ENCODE measurements at places on chromosomes 1 and 21.
A peak's percentile ranks its signal among the peaks of the same experiment; 100 is the strongest.

DNA sequence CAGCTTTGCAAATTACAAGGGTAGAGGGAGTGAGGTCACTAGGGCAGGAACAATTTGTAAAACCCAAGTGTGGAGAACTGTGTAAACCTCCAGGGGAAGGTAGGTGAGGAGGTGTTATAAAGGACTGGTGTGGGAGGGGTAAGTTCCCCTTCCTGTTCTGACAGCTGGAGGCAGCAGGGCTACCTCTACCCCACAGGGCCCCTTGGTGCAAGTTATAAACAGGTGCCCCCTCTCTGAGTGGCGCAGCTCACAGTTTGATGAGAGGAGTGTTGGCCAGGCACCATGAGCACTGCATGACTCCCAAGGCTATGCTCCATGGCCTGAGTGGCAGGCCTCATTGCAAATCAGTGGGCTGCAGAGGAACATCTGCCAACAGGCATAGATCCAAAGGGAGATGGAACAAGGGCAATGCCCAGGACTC is 41.0 kb downstream of the MFSD2A start:
- no peak for DNase-seq

DNA sequence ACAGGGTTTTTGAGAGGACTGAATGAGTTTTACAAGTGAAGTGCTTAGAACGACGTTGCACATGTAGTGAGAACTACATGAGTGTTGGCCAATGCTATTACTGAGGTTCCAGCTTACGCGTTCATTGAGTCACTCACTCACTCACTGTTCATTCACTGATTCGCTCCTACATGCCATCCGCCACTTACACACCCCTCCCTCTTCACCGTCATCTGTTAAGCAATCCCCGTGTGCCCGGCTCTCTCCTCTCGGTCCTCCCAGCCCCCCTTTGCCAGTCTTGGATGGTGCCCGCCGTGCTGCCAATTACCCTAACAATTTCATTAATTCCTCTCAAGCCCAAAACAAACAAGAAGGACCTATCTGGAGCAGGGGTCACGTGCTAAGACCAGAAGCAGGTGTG is 27.3 kb upstream of the EPHA2 start:
- no peak for DNase-seq

- DNase-seq = no peak
Measured at GRCh38 chr1:209727785-209728184, 23.1 kb downstream of the HSD11B1 start.

DNA sequence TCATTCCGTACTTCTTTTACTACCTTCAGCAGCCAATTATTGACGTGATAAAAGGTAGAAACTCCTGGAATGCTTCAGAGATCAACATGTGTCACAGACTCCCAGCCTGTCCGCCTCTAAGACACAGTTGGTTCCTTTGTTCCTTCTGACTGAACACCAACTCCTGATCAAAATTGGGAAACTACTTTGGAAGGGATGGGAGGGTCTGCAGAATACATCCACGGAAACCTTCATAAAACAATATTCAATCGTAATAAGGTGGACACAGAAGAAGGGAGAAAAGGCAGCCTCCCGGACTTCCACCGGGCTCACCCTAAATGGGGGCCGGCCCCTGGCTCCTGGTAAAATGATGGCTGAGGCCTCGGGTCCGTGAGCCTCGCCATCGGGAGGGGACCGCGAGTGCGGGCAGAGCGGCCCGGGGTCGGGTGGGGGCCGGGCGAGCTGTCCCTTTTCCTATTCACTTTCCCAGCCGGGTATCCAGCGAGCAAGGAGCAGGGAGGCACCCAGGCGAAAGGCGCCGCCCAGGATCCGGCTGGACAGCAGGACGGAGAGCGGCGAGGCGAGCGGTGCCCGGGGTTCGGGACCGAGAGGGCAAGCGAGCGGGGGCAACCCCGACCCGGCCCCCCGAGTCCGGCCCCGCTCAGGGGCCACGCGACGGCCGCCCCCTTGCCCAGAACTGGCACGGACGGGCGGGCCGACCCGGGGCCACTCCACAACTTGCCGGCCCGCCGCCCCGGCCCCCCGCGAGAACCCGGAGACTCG is 805 bp downstream of the NRIP1 start:
- DNase-seq = no peak

DNA sequence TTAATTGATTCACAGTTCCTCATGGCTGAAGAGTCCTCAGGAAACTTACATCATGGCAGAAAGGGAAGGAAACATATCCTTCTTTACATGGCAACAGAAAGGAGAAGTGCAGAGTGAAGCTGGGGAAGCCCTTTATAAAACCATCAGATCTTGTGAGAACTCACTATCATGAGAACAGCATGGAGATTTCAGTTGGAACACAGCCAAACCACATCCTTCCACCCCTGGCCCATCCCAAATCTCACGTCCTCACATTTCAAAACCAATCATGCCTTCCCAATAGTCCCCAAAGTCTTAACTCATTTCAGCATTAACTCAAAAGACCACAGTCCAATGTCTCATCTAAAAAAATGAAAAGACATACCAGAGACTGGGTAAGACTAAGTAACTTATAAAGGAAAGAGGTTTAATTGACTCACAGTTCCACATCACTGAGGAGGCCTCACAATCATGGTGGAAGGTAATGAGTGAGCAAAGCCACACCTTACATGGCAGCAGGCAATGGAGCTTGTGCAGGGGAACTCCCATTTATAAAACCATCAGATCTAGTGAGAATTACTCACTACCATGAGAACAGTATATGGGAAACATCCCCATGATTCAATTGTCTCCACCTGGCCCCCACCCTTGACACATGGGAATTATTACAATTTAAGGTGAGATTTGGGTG is 105.2 kb downstream of the MRPL39 start:
- DNase-seq = no peak

DNA sequence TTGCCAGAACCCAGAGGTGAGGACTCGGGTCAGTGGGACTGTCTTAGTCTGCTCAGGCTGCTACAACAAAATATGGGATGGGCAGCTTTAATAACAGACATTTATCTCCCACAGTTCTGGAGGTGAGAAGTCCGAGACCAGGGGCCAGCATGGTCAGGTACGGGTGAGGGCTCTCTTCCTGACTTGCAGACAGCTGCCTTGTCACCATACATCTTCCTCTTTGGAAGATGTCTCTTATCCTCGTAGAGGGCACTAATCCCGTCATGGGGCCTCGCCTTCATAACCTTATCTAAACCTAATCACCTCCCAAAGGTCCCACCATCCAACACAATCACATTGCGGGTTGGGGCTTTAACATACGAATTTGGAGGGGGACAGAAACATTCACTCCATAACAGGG is 51.9 kb downstream of the GLUL start:
- no peak for DNase-seq

DNA sequence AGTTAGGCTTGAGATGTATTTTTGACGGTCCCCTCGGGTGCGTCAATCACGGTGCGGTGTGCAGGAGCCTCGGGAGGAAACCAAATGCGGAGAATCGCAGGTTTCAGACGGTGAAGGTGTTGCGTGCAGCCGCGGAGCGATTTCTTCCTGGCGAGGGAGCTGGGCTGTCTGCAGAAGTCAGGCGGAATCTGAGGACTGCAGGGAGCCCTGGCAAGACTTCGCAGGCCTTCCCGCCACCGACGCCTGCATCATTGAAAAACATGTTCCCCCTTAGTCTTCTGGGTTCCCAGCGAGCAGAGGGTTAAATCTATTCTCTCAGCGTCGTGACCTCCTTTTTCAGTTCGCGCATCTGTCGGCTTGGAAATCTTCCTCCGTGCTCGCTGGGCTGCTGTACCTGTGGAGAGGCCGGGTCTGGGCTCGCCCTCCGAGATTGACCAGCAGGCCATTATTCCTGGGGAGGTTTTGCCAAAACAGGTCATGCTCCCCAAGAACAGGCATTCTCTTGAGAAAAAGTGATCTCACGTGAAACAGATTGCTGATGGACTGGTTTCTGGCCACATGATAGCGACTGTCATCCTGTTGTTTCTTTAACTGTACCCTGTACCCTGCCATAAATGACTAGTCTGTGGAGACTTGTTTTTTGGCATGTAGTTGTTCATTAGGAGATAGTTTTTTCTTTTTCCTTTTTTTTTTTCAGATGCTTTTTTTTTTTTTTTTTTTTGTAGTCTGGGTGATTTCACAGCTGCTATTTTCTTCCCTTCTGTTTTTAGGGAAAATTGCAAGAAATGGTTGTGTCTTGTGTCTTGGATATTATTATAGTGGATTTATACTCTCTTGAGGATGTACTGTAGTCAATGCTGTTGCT is 894 bp downstream of the EPB41 start:
- DNase-seq = peak; percentile 31

- no peak for DNase-seq
Measured at GRCh38 chr21:29613021-29613420, 314.3 kb downstream of the BACH1 start.

DNA sequence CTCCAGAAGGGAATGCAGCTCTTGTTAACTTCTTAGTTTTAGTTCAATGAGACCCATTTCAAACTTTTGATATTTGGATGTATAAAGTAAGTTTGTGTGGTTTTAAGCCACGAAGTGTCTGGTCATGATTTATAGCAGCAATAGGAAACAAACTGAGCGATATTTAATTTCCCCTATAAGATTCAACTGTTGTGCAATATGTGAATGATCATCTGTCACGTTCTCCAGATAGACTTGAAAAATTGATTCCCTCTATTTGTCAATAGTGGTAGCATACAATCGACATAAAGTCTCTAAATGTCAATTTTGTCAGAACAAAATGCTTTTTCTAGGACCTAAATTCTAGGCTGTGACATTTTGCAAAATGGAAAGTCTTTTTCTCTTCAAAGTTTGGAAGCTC is 240.1 kb downstream of the KCTD3 start:
- DNase-seq = no peak

- no peak for DNase-seq
Measured at GRCh38 chr1:222064388-222065211, 322.7 kb upstream of the DUSP10 start.

DNA sequence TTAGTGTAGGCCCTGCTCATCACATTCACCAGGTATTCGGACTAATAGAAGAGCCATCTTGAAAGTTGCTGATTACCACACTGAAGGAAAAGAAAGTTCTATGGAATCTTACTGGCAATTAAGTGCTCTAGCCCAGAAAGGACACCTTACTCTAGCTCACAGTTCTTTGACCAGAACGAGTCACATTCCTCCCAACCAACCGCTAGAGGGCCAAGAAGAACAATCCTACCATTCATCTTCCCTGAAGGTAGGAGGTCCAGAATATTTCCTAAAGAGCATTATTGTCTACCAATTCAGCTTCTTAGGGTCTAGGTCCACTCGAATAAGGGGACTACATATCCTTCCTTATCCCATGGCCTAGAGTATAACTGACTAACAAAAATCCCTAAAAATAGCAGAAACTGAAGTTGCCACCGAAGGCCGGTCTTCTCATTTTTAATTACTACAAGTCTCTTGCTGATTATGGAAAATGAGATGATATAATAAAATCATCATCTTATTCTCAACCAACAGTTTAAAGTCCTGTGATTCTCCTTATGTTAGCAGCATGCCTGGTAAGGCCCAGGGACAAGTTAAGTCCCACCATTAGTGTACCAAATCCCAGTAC is 2.7 kb upstream of the FMO1 start:
- DNase-seq = no peak

GRCh38 chr21:36134803-36135390 is at the start of gene CBR3:
Gene CBR3 (plus strand): TSS chr21:36135079. CDS start chr21:36135193, 114 bp downstream.
- no peak for DNase-seq

DNA sequence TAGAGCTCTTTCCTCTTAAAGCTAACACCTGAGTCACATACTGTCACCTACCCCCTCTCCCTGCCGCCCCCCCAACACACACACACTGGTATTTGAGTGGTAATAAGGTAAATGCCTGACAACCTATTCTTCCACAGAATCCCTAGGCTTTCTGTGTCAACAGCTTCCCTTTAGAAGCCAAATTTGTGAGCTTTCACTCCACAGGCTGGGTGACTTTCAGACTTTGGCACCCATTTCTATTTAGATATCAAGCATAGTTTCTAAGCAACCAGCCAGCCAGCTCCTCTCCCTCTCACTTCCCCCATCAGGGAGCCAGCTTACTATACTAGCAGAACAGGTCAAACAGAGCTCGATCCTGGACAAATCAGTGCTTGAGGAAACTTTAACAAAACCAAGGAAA is 3.2 kb upstream of the C1orf74 start:
- peak; percentile 96 for DNase-seq
